ACHN (cell line): ENCODE measurements at places on chromosomes 1 and 21.

DNA sequence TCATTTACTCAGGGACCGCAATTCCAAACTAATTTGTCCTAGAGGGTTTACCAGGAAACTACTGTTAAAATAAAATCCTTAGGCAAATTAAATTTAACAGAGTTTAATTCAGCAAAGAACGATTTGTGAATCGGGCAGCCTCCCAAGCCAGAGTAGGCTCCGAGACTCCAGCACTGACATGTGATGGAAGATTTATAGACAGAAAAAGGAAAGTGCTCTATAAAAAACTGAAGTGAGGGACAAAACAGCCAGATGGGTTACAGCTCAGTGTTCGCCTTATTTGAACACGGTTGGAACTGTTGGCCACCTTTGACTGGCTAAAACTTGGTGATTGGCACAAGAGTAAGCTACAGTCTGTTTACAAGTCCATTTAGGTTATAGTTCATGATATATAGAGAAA lies 35.2 kb upstream of the RCSD1 start:
- DNase-seq = no peak

DNA sequence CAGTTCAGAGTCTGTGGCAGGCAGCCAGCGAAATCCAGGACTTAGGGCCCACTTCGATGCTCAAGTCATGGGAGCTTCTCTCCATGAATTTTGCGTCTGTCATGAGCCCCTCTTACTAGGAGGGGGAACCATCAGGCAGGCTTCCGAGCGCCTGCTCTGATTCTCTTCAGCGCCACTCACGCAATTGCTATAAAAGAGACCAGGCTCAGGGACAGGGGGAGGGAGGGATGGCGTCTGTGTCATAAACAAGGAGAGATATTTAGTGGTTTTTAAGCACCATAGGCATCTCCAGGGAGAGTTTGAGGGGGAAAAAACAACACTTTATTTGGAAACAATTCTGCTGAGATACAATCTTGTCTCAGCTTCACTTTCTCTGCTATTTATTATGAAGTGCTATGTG lies 60.6 kb downstream of the NAV1 start:
- DNase-seq = no peak

- no peak for DNase-seq
Observed at GRCh38 chr1:154682254-154682653, 74.3 kb upstream of the ADAR start.

DNA sequence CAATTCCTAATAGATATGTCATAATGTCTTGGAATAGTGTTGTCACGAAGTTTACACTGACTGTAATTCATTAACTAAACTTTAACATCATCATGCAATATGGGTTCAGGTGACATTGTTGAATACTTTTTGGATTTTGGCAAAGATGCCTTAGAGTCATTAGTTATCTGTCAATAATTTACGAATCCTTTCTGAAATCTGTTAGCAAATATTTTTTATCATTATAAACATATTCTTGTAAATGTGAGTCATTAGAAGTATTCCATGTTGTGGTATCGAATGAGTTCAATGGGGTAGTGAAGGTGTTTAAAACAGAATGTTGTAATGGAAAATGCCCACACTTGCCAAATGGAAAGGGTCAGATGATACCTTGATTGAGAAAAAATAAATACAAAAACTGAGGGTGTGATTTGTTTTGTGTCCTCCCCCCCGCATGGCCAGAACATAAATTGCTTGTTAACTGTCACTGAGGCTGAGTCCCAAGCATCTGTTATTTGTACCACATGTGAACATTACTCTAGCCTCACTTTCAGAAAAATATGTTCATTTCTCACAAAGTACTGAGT lies 5.2 kb upstream of the NR5A2 start:
- no peak for DNase-seq

- no peak for DNase-seq
Observed at GRCh38 chr1:201647722-201648065, 108.8 kb downstream of the NAV1 start.

DNA sequence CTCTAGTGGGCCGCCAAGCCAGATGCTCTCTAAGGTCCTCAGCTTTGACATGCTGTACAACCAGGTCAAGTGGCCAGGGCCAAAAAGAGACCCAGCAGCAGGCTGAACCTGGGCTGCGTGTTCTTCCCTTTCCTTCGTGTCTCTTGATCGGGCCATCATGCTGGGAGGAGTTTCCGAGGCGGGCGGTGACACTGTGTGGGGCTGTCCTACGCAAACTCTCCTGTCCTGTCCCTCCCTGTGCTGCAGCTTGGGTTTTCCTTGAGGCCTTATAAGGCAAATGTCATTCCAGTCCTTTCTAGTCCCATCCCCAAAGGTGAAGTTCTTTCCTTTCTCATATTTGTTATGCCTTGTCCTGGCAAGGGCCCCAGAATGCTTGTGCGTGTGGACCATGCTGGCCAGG lies 56.7 kb downstream of the ARHGEF10L start:
- no peak for DNase-seq

DNA sequence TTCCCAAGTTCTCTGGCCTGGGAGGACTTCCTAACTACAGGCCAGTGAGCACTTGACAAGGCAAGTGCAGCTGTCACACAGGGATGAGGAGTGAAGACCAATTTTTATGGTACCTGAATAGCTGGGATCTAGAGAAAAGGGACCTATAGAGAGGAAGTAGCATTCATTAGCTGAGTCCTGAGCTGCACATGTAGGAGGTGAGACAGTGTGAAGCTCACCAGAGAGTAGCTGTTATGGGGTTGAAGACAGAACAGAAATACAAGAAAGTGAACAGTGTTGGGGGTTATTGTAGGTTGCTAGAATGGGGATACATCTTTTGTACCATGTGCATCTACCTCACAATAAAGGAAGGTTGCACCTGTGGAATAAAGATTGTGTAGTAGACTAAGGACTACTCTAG lies 37.7 kb upstream of the PYHIN1 start:
- no peak for DNase-seq

DNA sequence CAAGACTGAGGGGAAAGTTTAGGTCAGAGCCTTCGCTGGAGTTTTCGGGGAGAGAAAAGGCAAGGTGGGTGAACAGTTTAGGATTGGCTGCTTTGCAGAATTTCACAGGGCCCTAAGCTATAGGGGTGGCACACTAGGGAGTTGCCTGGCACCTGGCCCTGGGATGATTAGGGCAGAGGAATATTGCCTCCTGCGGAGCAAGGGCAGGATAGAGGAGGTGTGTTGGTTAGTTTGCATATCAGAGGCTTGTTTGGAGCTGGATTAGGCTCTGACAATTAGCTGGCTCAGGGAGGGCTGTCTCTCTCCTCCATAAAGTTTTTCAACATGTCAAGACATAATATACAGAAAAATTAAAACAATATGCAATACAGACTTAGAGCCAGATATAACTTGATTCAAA lies 436.4 kb downstream of the DISC1 start:
- DNase-seq = no peak

GRCh38 chr21:36350282-36350910 lies 30.4 kb downstream of the MORC3 start:
- DNase-seq = no peak

DNA sequence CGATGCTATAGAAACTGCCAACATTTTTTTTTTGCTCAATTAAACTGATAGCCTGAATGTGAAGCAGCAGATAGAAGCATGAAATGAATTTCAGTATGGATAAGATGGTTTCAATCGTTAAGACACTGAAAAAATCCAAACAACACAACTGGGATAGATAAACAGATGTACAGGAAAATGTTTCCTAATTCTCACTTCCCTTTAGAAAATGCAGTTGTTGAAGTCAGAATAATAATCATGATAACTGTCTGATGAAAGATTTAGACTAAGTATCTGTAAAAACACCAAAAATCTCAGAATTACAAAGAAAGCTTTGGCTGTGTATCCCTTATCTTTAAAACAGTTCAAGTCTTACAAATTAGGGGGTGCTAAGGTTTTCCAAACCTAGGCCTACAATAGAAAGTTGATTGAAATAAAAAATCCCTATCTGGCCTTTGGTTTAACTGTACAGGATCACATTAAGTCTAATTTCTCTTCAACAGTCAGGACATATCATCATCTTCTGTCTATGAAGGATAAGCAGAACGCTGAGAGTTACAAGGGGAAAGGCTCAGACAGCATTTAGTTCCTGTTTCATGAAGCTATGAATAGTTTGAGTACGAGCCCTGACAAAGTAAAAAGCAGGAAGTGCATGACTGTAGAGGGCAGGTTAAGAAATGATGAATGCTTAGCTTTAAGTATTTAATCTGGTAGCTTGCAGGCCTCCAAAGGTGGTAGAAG lies 203.2 kb downstream of the APP start:
- DNase-seq = no peak

- no peak for DNase-seq
Observed at GRCh38 chr1:85047144-85047471, 1.2 kb downstream of the MCOLN3 start.

- no peak for DNase-seq
Observed at GRCh38 chr1:179550746-179551682, 24.7 kb downstream of the NPHS2 start.

DNA sequence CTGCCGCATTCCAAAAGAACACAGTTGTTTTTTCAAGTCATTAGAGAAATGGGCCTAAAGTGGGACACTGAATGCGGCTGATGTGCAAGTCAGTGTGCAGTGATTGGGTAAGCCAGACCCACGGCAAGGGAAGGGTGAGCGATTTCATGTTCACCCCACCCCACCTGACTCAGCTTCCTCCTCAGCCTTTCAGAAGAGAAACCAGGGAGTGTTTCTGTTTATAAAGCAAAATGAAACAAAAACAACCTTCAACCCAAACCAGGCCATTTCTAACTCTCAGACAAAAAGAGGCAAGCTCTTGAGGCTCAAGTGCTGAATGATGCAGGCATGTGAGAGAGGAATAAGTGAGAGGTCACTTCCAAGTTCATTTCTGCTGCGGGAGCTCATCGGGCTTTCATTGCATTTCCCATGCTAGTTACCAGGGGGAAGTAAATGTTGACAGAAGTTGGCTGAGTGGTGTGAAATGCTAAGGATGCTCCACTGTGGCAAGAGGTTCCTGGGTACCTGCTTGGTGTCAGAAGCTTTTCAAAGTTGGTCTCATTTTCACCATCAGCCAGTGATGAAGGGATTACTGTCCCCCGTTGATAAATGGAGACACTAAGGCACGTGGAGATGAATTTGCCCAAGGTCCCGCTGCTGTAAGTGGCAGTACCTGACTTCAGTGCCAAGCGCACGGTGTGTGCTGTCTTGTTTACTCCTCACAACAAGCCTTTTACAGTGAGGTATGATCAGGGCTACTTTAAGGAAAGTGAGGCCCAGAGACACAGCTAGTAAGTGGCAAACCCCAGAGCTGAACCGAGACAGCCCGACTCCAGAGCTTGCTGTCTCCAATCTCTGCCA lies 29.1 kb downstream of the STPG1 start:
- no peak for DNase-seq

GRCh38 chr1:204456826-204457442 lies 37.7 kb downstream of the PIK3C2B start:
- DNase-seq = no peak

- DNase-seq = no peak
Observed at GRCh38 chr1:180925471-180926051, 12.9 kb downstream of the KIAA1614 start.

GRCh38 chr1:53395671-53396215 lies 63.5 kb upstream of the DMRTB1 start:
- DNase-seq = no peak

GRCh38 chr1:226806988-226807387 lies 63.4 kb upstream of the PSEN2 start:
- no peak for DNase-seq

DNA sequence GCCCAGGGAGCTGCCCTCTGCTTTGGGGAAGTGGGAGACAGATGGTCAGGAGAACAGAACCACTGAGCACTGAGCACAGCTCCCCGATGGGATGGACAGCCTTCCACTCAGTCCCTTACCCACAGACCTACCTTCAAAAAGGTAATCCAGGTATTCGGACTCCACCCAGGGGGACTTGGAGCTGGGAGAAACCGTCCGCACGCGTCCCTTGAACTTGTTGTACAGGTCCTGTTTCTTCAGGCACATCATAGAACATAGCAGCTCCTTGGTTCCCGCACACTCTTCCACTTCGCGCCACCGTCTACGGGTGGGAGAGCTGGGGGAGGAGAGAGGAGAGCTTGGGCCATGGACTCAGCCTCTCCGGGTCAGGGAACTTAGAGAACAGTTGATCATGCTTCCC lies 17.8 kb downstream of the IFNLR1 start:
- no peak for DNase-seq

- DNase-seq = no peak
Observed at GRCh38 chr1:62229468-62229867, 34.8 kb downstream of the L1TD1 start.

- no peak for DNase-seq
Observed at GRCh38 chr1:193448682-193449461, 262.5 kb upstream of the B3GALT2 start.

DNA sequence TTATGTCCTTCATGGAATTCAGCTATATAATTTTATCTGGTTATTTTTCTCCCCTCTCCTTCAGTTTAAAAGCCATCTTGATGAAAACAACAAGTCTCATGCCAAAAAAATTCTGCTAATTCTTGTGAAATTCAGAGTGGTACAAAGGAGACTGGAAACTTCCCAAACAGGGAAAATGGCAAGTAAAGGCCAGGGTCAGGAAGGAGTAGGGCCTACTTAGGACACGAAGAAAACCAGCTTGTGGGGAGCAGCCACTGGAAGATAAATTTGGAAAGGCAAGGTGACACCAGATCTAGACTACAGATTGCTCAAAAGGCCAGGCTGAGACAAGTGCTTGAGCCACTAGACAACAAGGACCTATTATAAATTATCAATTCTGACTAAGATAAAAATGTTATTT lies 6.4 kb downstream of the TSTD1 start:
- no peak for DNase-seq

DNA sequence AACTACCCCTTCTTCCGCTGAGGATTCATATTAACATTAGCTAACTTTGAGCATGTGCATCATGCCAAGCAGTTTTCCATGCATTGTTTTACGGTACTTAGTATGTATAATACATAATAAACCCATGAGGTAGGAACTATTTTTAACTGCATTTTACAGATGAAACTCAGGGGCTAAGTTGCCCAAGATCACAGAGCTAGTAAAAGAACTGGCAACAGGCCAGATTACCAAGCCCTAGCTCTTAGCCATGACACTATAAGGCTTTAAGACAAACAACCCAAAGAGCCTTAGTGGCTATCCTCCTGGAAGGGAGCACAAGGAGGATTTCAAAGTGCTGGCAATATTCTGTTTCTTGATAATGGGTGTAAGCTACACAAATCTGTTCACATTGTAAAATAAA lies 6.1 kb downstream of the AK2 start:
- no peak for DNase-seq

- no peak for DNase-seq
Observed at GRCh38 chr1:109114342-109114674, 393 bp downstream of the ELAPOR1 start.

DNA sequence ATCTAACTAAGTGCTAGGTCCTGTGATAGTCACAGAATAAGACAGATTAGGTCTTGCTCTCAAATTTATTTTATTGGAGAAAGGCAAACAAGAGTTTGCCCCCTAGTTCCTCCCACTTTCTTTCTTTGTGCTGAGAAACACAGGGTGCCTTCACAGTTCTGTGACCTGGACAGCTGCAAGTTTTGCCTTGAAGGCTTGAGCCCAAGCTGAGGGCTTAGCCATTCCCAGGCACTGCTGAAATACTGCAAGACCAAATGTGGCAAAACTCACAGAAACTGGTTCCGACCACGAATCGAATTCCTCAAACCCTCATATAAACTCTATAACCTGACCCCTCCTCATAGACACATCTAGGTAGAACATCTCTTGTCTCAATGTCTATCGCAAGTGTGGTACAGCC lies 227.9 kb downstream of the RERE start:
- DNase-seq = no peak

- no peak for DNase-seq
Observed at GRCh38 chr1:27658951-27659496, 13.0 kb downstream of the IFI6 start.

- peak; percentile 18 for DNase-seq
Observed at GRCh38 chr1:157626099-157626498, 28.2 kb upstream of the FCRL4 start.

- no peak for DNase-seq
Observed at GRCh38 chr21:43290421-43291346, 121.9 kb downstream of the CRYAA start.
